SK-N-SH (cell line): ENCODE measurements at places on chromosomes 7 and 10. TPM values are rescaled to one million over a fixed set of nuclear protein-coding genes. Genes with fewer than 3 reads are reported as not detected.

The DYDC2 gene
- 0.08 and 0.10 TPM in 2 replicates for polyA plus RNA-seq

The PI4K2A gene
- 23.8 and 31.4 TPM in 2 replicates for polyA plus RNA-seq

DNA sequence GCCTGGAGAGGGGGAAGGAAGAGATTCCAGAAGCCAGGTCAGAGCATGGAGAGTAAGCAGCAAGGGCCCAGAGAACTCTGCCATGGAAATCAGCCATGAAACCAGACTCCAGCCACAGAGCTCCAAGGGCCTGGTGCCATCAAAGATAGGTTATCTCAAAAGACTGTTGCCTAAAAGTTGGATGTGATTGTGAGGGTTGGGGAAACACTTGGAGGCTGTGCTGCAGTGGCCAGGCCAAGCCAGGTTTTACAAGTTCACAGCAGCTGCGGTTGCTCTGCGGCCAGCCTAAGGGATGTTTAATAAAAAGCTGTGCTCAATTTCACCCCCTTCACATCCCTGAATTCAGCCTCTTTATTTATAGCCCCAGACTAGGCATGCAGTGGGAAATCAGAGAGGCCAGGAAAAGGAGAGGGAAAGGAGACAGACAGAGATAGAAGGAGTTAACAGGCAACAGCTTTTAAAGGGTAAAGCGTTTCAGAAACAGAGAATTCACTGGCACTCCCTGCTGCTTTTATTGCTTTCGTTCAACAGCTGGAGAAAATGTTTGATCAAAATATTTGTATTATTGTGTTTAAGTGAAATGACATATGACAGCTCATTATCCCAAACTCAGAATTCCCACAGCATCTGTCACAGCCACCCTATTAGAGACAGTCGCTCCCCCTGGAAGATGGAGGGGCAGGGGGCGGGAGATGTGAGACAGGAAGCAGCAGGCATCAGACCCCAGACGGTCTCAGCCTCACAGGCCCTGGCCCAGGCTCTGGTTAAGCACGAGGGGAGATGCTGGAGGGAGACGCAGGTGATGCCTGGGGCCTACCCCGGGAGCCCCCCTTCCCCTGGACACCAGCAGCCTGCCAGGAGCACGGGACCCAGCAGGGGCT is 140.1 kb downstream of the GLI3 start:
- H3K27me3 ChIP-seq = peaks cover 53% of the 10 kb centered on the region
- no peak for DNase-seq
- H3K36me3 ChIP-seq = no peaks in the 10 kb centered on the region
- no peak overlapping the region for H3K4me3 ChIP-seq

DNA sequence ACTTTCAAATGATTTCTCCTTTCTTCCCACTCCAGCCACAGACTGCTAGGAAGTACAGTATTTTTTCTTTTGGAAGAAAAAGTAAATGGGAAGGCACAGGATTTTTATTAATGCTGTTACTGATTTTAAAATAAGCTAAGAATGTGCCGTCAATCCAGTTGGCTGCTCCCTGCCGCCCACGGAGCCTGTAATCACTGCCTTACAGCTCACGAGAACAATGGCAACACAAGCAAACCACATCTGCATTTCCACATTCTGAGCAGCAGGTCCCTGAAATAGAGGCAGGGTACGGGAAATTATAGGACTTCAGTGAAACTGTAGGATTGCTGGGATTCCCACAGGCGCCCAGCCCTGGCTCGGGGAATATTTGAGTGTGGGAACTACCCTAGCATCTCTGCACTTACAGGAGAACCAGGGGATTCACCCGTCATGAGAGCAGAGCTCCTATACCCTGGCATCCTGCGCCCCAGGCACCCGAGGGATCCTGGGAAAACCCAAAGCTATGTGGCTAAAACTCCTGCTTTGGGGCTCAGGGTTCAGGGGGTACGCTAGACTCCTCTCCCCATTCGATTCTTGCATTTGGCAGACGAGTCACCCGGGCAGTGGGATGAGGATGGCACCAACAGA is 72.9 kb upstream of the TNS3 start:
- no peak overlapping the region for H3K4me3 ChIP-seq
- H3K27me3 ChIP-seq = no peaks in the 10 kb centered on the region
- peak overlapping the region; percentile 99 for H3K27ac ChIP-seq
- H3K36me3 ChIP-seq = no peaks in the 10 kb centered on the region
- no peak for DNase-seq

DNA sequence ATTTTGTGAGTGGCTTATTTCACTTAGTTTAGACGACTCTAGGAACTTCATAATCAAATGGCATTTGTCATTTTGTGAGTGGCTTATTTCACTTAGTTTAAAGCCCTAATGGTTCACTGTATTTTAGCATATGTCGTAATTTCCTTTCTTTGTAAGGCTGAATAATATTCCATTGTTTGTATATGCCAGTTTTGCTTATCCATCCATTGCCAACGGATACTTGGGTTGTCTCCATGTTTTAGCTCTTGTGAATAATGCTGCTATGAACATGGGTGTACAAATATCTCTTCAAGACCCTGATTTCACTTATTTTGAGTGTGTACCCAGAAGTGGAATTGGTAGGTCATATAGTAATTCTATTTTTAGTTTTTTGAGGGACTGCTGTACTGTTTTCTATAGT is 31.8 kb downstream of the DOCK1 start:
- no peaks in the 10 kb centered on the region for H3K27me3 ChIP-seq
- H3K4me3 ChIP-seq = no peak overlapping the region
- DNase-seq = no peak
- no peaks in the 10 kb centered on the region for H3K36me3 ChIP-seq
- no peak overlapping the region for H3K27ac ChIP-seq

GRCh38 chr7:101869026-101869900 is 51.8 kb downstream of the CUX1 start:
- no peaks in the 10 kb centered on the region for H3K36me3 ChIP-seq
- peaks cover 15% of the 10 kb centered on the region; the same call in 1 of the 2 replicates for H3K4me1 ChIP-seq
- no peak overlapping the region for H3K27ac ChIP-seq
- H3K4me3 ChIP-seq = no peak overlapping the region

The VIPR2 gene
- polyA plus RNA-seq = 0.02 TPM in 1 of 2 replicates, not detected in the other
